ENCODE measurements at places on chromosomes 2 and 18.

- no peak for DNase-seq
Observed at GRCh38 chr2:8453904-8454302, 228.0 kb upstream of the ID2 start.

DNA sequence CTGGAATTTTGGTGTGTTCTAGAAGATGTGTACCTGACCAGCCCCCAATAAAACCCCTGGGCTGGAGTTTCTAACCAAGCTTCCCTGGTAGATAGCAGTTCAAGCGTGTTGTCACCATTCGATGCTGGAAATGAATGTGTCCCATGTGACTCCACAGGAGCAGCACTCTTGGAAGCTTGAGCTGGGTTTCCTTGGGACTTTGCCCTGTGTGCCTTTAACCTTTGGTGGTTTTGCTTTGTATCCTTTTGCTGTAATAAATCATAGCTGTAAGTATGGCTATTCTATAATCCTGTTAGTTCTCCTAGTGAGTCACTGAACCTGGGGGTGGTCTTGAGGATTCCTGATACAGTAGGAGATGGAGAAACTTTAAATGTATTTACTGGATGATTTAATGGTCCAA, 65.2 kb downstream of the KLHL14 start:
- DNase-seq, result no peak

DNA sequence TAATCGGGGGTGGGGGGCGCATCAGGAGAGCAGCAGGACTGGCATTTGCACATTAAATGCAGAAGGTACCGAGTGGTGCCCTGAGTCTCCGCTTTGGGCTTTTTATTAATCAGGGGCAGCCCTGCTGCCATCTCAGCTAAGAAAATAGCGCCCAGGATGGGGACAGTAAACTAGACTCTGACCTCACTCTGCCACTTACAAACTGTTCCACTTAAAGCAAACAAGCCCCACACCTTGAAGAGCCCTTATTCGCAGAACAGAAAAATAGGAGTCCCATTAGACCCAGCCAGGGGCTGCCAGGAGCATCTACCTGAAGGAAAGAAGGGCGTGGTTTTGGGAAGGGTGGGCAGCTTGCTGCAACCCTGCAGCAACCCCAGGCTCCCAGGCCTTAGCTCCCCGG, 165.3 kb downstream of the TNS1 start:
- DNase-seq, result no peak

DNA sequence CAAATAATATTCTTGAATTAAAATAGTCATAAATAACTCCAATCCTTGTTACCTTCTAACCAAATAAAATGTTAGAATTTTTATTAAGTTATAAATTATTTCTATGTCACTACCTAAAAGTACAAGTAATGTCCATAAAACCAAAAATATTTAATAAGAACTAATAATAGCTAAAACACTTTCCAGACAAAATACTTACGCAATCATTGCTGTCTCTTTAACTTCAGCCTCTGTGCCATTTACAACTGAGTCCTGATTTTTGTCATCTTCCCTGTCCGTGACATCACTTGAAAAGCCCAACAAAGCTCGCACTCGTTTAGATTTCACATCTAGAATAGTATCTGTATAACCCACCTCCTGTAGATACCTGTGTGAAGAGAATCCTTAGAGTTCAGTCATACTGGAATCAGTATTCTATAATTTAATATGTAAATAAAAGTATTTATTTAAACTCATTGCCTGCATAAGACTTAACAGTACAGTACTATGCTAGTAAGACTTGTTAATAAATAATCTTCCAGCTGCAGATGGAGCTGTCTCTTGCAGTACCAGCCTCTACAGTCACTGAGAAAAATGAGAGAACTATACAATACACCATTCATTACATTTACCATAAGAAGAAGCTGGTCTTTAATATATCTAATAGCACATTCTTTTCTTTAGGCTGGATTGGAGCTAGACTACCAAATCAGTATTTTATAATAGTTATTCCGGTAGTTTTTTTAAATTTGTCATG, 63.8 kb downstream of the STRN start:
- DNase-seq, result no peak

DNA sequence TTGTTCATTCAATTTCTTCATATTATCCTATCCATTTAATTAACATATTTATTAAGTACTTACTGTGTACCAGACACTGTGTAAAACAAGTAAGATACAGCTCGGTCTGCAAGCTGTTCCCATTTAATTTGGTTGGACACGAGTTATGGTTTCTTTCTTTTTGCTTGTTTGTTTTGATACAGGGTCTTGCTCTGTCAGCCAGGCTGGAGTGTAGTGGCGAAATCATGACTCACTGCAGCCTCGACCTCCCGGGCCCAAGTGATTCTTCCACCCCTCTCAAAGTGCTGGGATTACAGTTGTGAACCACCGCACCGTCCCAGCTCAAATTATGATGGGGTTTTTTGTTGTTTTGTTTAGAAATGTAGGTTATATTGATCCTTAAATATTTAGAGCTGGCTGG, 9.0 kb downstream of the CYBRD1 start:
- DNase-seq, result no peak

GRCh38 chr18:31454066-31454708, 6.6 kb downstream of the DSG3 start:
- DNase-seq, result no peak

GRCh38 chr2:200507179-200507578, 2.7 kb downstream of the KCTD18 start:
- DNase-seq, result no peak

DNA sequence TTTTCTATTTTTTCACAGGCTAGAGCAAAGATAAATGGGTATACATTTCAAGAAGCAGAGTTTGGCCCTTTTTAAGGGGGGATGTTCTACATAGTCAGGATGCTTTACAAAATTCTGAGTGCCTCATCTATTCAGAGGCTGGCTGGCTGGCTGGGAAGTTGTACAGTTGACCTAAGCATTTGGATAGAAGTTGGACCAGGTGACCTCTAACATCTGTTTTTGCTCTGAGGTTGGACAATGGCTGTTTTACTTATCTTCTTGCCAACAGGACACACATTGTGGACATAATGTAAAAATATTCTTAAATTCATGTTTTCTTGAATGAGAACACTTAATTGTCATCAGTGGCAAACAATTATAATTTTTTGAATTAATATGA, 205.4 kb downstream of the PTPRM start:
- no peak for DNase-seq

GRCh38 chr2:135826544-135826943, 10.4 kb downstream of the LCT start:
- DNase-seq, result no peak

DNA sequence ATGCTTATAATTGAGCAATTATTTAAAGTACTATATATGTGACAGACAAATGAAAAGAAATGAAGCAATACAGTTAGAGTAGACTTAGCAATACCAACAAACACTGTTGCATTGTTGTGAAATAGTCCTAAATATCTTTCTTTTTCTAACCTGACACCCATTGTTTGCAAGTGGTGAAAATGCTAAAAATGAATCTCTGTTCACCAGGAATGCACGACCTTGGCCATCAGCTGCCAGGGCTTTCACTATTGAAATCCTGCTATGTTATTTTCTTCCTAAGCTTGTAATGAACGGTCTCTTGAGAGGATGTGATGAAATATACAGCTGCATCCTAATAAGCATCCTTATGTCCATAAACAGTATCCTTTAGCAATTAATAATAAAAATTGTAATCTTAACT, 136.2 kb upstream of the MGAT5 start:
- DNase-seq, result no peak

GRCh38 chr2:57809230-57809629, 237.4 kb upstream of the VRK2 start:
- no peak for DNase-seq

DNA sequence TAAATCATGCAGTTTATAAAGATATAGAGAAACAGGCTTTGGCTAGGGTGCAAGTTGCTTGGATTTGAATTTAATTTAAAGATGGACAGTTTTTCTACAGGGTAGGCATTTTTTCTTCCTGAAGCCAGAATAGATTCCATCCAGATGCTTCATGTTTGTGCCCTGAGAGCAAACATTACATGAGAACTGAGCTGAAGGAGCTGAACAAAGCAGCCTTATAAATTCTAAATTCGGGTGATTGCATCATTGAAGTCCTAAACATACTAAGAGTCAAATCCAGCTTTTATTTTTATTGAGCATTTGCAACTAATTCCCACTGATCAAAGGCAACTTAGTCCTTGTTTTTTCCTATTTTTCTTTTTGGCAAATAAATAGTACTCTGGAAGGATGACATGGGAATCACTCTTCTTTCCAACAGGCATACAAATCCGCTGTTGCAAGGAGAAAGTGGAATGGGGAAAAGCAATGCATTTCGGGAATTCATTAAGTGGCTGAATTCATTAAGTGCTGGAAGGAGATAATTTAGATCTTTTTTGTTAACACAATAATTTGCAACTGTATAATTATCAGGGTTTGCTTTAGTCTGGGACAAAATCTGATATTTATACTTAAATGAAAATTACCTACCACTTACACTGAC, 828.0 kb downstream of the SLC4A3 start:
- DNase-seq, result no peak

GRCh38 chr2:177726931-177727348, 334.4 kb downstream of the AGPS start:
- DNase-seq, result no peak

DNA sequence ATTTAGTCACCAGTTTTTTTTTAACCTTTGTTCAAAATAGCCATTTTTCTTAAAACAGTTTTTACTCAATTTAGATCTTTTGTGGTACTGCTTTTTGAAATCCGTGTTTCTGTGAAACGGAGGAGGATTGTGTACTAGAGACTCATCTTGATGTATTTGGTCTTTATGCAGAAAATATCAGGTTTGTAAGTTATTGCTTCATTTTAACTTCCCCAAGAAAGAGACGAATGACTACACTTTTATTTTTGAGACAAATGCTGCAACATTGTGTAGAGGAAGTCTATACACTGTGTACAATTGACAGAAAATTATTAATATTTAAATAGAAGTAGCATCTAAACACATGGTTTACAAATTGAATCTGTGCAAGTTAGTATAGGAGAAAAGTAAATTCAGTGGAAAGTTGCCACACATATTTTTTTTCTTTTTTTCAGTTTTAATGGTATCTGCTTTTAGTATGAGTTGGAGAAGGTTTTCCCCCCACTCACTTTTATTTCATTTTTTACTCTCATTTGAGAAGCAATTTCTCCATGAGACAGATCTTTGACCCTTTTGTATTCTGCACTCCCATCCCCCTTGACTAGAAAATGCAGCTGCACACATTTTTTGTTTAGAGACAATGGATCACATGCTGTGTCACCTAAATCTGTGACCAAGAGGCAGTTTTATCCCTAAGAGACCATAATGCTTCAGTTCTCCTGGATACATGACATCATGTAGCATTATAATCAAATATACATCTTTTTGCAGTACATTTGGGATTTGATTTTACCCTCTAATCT, 200.8 kb upstream of the STON1 start:
- DNase-seq, result no peak

GRCh38 chr2:29706171-29706720, 215.1 kb downstream of the ALK start:
- DNase-seq, result no peak

- DNase-seq, result no peak
Observed at GRCh38 chr18:36402765-36403396, 105.4 kb downstream of the FHOD3 start.

DNA sequence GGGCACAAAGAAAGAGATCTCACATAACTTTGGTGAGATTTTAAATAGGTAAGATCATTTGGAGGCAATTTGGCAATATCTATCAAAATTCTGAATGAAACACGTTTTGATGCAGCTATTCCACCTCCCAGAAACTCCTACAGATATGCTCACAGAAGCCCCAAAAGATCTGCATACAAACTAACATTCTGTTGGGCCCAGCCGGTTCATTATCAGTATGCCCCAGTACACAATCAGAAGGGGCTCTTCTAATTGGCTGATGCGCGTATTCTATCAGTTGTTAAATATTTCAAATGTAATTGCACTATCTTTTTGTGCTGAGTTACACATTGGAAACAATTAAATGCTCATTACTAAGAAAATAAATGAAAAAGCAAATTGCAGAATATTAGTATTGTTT, 7.1 kb upstream of the TGIF1 start:
- no peak for DNase-seq

DNA sequence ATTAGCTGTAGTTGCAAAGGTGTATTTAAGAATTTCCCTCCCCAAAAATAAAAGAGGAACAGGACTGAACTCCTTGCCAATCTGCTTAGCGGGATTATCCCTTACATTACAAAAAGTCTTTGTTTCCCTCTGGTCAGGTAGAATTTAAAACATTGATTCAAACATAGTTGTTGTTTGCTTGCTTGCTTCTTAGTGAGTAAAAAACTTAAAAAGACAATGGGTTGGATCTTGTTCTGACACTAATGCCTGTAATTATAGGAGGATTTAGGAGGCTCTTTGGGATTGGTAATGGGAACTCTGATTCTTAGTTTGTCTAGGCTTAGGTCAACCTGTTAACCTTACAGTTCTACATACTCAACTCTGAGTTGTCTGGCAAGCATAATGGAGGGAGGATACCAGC, 3.7 kb upstream of the CEBPZOS start:
- DNase-seq, result no peak

- DNase-seq, result no peak
Observed at GRCh38 chr2:138335036-138335435, 166.5 kb upstream of the SPOPL start.

DNA sequence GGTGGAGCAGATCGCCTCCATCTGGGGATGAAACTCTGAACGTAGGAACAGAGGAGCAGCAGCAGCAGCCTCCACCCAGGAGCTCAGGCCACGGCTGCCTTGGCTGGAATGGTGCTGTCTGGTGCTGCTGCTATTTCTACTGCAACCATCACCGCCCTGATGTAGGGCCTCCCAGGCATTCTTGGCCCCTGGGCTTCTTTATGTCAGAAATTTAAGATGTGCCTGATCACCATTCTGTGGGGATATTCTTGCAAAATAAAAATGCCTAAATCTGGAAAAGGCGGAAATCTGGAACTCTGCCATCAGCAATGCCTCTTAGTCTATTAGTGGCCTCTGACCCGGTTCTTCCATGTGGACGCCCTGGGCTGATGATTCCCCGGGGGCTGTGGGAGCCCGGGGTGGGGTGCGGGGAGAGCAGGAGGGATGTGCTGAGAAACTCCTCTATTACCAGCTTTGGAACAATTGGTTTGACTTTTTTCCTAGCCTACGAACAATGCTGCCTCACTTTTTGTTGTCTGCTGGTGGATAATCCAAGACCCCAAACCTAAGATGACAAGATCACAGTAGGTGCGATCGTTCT, 47.2 kb downstream of the FAM124B start:
- DNase-seq, result no peak

GRCh38 chr2:233486778-233487552, 79.6 kb downstream of the USP40 start:
- DNase-seq, result no peak

- DNase-seq, result no peak
Observed at GRCh38 chr2:225276207-225276606, 123.3 kb upstream of the NYAP2 start.

DNA sequence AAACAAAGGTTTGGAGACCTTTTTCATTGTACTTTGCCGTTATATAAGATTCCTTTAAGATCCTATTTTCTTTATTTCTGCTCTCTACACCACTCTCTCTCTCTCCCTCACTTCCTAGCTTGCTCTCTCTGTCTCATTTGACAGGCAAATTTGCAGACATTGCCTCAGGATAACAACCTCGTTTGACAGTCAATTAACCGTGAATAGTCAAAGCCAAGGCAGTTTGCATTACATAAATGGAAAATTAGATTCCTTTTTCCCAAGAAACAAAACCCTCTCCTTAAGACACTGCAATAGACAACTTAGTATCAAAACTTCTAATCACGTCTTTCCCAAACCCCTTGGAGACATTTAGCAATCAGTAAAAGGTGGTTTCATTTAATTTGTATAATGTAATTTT, 7.4 kb downstream of the SKOR2 start:
- no peak for DNase-seq

GRCh38 chr2:209788925-209789324, 17.3 kb downstream of the UNC80 start:
- no peak for DNase-seq

GRCh38 chr18:65298422-65298821, 452.4 kb upstream of the CDH7 start:
- DNase-seq, result no peak

Data from stimulated activated CD4-positive, alpha-beta T cell treated with anti-CD3 and anti-CD28 coated beads, TNF-alpha, amount 100 ng/mL, for 48 hours (primary cell).